Kidney glomerular epithelial cell (primary cell): ENCODE measurements at places on chromosomes 4 and X.
A peak's percentile ranks its signal among the peaks of the same experiment; 100 is the strongest.

DNA sequence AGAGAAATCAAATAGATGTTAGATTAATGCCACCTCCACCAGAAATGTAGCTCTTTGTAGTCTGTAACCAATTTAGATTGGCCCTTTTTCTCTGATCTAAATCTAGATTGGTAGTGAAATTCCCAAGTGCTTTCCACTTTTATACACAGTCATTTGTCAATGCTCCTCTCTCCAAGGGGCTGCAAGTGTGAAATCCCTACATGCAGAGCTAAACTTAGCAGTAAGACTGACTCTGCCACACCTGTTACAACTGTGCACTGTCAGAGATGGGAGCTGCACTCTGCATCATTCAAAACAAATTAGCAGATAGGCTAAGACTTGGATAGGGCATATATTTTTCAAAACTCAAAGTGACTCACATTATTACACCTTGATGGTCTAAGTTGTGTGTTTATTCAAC is 9.1 kb downstream of the SERTM2 start:
- DNase-seq: no peak

DNA sequence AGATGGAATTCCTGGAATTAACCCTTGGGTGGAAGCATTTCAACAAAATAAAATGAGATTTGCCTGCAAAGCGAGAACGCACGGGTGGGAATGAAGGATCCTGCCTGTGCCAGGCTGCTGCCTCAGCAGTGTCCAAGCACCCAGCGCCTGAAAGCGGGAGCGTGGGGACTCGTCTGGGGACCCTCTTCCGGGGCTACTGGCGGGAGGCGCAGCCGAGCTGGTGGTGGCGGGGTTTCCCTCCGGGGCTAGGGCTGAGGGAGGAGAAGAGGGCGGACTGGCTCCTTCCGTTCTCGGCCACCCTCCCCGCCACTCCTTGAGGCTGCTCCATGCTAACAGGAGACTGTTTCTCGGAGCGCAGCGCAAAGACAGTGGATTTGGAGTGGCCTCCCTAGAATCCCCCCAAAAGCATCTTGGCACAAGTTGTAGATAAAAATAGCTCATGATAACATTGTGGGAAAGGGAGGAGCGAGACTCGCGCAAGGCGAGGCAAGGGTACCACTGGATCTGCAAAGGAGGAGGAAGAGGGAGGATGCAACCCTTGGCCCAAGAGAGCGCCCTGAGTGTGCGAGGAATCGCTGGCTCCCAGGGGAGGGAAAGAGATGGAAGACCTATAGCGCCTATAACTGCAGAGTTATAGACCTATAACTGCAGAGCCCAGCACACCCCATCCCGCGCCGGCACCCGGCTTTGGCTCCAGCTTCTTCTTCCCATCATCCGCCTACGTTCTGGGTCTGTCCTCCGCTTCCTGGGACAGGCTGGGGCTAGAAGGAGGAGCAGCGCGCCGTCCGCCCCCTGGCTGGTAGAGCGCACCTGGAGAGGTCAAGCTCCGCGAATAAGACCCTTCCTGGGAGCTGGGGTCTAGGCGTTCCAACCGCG is 1.3 kb downstream of the HS3ST1 start:
- no peak for DNase-seq

DNA sequence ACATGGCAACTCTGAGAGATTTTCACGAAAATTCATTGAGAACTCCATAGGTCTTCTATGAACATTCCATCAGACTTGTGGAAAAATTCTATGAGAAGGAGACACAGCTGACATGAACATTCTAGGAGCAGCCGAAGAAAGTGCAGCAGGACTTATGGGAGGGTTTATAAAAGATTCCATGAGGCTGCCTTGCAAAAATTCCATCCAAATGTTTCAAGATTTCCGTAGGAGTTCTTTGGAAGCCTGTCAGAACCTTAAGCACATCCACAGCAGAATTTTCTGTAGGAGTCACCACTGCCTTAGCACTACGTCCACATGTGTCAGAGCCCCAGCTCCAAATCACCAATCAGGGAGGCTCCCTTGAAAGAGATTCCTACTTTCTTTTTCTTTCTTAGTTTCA is 67.0 kb upstream of the MSX1 start:
- no peak for DNase-seq

GRCh38 chr4:100117750-100118149 is 72.5 kb downstream of the DDIT4L start:
- no peak for DNase-seq

- DNase-seq: peak; percentile 50
Measured at GRCh38 chr4:188778905-188779304, 639.7 kb downstream of the TRIML1 start.

DNA sequence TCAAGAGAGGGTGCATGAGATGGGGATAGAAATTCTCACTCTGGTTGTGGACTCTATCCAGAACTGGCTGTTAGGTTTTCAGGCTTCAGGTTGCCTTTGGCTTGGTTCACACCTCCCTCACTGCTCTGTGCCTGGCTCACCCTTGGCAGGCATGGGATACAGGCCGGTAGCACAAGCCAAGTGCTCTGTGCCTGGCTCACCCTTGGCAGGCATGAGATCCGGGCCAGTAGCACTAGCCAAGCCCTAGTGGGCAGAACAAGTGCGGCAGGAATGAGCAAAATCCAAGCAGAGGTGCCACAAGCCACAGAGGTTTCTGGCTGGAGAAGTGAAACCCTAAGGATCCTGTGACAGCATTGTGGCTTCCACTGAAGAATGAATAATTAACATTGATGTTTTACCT is 1642.3 kb downstream of the C4orf33 start:
- no peak for DNase-seq

DNA sequence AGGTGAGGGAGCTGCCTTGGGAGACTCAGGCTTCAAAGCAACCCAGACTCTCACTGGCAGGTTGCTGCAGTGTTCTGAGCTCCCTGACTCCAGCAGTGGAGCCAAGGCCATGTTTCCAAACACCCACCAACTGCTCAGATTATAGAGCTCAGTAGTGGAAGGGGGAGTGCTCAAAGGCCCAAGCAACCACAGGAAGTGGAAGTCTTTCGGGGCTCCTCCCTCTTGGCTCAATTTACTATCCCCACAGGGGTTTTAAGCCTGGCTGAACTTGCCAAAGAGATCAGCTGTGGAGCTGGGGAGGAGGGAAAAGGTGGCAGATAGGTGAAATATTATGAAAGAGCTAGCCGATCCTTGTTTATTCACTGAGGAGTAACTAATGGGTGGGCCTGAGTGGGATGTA is 82.5 kb downstream of the HPRT1 start:
- peak; percentile 12 for DNase-seq

DNA sequence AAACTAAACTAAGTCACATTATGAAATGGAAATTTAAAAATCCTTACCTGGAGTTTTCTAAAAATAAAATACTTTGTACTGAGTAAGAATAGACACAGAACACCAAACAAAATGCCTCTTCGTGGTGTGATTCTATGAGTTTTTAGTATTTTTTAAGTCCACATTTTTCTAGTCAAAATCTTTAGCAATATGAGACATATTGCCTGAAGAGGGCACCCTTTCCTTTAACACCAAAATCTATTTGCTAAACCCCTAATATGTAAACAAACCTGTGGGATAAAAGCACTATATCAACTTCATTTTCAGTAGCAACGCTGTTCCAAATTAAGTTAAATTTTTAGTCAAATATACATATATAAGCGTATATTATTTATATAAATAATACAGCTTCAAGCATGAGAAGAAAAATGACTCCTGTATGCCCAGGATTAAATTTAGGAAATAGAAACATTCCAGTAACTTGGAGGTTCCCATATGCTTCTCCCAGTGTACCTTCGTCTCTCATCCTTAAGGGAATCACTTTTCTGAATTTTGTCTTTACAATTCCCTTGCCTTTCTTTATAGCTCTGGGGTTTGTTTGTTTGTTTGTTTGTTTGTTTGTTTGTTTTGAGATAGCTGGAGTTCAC is 23.0 kb upstream of the PGM2 start:
- peak; percentile 45 for DNase-seq

GRCh38 chr4:37648084-37648817 is 37.9 kb downstream of the RELL1 start:
- peak; percentile 84 for DNase-seq

DNA sequence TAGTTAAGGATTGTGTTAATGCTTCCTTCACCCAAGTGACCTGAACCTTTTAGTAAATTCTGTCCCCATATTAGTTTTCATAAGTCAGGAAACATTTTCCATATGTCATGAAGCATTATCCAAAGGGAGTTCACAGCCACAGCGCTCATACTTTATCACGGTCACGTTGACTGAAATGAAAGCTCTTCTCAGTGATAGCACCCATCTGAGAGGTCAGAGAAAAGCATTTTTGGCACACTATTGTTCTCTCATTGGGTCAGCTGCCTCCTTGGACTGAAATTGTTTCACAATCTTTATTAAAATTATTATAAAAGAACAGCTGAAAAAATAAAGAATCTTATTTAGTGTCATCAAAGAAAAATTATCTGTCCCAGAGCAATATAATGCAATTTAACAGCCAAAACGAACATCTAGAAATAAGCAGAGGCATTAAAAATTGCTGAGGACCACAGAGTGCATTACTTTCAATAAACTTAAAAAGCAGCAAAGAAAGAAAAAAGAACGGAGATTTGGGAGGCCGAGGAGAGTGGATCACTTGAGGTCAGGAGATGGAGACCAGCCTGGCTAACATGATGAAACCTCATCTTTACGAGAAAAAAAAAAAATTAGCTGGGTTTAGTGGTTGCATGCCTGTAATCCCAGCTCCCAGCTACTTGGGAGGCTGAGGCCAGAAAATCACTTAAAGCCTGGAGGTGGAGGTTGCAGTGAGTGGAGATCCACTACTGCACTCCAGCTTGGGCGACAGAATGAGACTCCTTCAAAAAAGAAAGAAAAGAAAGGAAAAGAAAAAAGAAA is 680.8 kb upstream of the FAM241A start:
- no peak for DNase-seq

DNA sequence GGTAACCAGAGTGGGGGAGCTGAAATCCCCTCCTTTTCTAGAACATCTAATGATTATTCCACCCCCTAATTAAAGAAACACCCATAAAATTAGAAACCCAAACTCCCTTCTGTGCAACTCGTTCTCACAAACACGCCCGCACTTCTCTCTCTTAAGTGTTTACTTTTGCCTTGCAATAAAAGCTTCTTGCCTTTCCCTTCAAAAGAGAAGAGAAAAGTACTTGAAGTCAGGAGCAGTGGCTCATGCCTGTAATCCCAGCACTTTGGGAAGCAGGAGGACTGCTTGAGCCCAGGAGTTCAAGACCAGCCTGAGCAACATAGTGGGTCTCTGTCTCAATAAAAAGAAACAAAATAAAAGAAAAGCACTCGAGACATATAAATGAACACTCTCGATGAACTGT is 3.6 kb upstream of the GPR173 start:
- no peak for DNase-seq

- DNase-seq: no peak
Measured at GRCh38 chrX:120251471-120252011, 929 bp downstream of the ZBTB33 start.

DNA sequence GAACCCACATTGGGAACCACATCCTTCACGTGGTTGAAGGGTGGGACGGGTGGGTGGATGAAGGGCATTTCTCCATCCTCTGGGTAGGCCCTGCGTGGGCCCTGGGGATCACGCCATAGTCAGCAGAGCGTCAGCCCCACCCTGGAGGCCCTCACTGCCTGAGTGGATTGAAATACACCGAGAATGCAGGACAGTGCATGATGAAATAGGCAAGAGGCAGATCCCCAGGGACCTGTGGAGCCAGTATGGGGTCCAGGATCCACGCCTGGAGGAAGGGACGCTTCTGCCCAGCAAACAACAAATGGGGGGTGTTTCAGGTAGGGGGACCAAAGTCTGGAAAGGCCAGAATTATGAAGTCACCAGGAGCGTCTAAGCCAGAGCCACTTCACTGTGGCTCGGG is 19.4 kb downstream of the EVC start:
- DNase-seq: no peak

DNA sequence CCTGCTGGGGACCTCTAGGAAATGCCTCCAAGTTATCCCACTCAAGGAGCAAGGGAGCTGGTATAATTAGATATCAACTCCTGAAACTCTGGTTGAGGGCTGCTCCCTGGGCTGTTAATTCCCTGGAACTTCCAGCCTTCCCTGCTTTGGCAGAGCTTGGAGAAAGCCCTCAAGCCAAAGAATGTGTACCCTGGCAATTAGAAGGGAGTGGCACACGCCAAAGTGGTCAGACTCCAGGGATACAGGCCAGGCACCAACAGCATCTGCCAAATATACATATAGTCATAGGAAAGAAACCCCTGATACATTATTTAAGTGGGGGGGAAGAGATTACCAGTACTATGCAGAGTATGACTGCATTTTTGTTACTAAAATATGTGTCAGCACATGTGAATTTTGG is 616.8 kb downstream of the BCOR start:
- no peak for DNase-seq

DNA sequence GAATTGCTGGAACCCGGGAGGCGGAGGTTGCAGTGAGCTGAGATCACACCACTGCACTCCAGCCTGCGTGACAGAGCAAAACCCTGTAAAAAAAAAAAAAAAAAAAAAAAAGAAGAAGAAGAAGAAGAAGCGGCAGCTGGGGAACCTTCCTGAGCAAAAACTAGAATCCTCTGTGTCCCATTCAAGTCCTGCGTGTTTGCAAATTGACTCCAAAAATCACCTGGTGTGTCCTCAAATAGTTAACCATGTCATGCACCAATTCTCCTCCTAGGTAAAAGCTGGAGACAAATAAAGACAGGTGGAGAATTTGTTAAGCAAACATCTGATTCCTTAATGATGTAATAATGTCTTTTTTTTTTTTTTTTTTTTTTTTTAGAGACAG is 31.9 kb upstream of the ASMTL start:
- DNase-seq: no peak

DNA sequence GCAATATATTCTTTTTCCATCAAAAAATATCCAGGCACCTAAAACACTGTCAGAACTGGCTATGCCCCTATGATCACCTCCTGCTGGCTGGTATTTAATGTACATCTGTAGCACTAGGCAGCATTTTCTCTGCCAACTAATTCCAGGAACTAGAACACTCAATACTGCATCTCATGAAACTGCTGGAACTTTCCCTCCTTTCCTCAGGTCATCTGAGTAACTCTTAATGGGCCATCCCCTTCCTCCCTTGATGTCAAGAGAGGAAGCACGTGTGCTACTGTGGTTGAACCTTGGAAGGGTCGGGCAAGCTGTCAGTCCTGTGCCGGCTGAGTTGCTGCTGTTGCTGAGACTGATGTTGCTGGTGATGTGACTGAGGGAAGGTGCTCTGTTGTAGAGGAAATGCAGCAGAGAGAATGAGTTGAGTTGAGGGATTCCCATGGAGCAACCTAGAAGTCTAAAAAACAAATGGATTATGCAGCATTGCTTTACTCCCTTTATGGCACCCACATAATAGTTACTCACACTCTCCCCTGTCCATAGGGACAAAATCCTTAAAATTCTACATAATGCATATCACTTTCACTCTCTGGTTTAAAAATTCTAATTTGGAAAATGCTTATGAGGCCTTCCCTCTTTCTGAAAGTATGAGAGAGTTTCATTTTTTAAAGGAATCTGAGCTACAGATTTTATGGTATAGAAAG is 39.5 kb downstream of the TMEM165 start:
- no peak for DNase-seq

DNA sequence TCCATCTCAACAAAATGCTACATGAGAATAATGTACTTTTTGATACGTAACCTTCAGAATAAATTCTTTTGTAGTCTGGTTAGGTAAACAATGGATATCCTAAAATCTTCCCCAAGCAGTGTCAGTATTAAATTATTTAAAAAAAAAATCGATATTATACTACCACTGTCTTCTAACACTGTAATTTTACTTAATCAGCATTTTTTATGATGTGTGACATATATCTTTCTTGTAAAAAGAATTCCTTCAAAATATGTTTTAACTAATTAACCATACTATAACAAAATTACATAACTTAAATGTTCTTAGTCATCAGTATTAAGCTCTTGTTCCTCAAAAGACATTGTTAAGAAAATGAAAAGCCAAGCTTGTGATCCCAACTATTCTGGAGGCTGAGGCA is 12.5 kb downstream of the OTUD4 start:
- no peak for DNase-seq
